Left colon (tissue), 2 donors: ENCODE measurements at places on chromosomes 16 and 17. TPM values are rescaled to one million over a fixed set of nuclear protein-coding genes. Genes with fewer than 3 reads are reported as not detected.
A peak's percentile ranks its signal among the peaks of the same experiment; 100 is the strongest.

SMIM36 gene
- total RNA-seq = not detected

PPY gene
- 2.0 TPM for total RNA-seq

DNA sequence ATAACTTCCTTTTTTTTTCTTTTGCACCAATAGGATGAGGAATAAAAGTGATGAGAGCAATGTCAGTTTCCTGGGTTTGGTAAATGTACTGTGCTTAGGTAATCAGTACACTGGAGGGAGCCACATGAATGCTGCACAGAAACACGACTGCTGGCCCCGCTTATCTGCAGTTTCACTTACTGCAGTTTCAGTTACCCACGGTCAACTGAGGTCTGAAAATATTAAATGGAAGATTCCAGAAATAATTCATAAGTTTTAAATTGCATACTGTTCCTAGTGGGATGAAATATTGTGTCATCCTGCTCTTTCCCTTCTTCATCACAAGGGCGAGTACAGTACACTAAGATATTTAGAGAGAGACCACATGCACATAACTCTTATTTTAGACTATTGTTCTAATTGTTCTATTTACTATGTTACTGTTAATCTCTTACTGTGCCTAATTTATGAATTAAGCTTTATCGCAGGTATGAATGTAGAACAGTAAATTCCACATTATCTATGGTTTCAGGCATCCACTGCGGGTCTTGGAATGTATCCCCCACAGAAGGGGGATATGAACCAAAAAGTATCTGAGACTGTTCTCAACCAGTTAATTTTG lies 6.4 kb upstream of the LGALS3BP start:
- peak; percentile 57 for DNase-seq

DNA sequence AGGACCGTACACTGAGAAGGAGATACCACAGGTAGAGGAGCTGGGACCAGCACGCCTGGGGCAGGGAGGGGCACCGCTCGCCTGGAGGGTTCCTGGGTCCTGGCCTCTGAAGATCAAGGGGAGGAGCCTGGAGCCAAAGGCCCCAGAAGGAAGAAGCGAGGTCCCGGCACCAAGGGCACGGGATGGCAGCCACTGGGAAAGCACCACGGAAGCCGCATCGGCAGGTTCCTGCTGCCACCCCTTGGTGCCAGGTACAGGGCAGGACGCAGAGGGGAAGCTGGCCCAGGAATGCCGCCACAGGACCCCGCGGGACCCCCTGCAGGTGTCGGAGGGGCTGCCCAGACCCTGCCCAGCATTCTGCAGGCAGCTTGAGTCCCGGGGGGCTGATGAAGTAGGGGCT lies 42.5 kb upstream of the CBFA2T3 start:
- DNase-seq = no peak

GRCh38 chr17:39617446-39618245 lies 9.1 kb upstream of the PPP1R1B start:
- DNase-seq = peak; percentile 85

DNA sequence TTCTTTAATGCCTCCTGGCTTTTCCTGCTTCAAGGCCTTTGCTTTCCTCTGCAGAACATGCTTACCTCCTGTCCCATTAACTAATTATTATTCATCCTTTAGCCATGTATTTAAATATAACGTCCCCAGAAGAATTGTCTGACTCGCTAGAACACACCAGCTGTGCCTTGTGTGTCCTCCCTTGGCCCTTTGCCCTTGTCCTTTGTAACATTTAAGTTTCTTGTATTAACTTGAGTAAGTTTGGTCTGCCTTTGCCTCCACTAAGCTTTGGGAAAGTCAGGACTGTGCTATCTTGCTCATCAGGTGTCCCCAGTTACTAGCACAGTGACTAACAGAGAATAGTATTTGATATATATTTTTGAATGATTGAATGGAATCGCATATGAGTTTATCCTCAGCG lies 29.6 kb upstream of the ABCA9 start:
- DNase-seq = no peak

GRCh38 chr17:76584427-76585032 lies 1.1 kb downstream of the ST6GALNAC2 start:
- no peak for DNase-seq

DNA sequence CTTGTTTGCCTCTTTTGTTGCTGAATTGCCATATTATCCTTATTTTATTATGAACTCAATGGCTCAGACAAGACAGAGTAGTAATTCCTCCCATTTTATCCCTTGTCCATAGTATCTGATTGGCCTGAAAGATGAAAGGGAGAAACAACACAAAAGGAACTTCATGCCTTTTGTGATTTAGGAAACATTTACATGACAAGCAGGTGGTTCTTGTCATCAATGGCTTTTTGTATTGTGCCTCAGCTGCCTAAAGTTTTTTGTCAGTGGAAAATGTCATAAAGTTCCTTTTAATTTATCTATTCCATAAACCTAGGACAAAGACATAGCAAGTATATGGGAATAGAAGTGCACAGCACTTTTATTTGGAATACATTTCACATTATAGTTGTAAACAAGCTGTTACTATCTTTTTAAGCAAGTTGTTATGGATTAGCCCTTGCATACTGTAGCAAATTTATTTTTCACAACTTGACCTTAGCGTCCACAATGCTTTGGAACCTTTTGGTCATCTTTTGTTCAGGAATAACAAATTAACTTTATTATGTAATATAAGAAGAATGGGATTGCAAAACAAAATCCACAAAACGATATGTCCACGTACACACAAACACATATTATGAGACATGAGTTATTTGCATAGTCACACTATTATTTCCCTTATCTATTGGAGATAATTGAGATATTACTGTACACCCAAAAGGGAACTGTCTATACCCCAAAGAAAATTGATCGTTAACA lies 12.4 kb upstream of the MPHOSPH6 start:
- no peak for DNase-seq

DNA sequence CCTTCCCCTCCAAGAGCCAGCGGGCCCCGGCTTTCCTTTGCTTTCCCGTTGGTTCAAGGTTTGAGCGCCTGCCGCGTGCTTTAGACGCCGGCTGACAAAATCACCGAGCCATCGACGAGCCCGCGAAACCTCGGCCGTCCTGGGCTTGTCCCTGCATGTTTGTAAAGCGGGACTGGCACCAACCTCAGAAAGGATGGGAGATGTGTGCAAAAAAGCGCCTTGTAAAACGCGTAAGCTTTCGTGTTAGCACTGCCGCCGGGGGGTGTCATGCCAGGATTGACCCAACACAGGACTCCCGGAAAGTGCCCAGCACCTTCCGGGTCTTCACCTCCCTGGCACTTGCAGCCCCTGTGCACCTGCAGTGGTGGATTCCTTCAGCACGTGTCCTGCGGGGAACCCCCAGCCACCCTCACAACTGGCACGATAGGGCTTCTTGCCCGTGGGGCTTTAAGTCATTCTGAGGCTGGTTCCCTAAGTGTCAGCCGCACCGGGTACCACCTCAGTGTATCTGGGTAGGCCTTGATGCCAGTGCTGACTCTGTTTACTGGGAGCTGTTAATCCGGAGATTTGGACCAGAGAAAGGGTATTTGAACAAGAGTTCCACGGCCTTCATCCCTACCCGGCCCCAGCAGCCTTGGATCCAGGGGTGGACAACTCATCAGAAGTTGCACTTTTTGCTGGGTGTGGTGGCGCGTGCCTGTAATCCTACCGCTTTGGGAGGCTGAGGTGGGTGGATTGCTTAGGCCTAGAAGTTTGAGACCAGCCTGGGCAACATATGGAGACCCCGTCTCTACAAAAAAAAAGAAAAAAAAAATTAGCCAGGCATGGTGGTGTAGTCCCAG lies 817 bp downstream of the NDUFAF8 start:
- DNase-seq = peak; percentile 39

DNA sequence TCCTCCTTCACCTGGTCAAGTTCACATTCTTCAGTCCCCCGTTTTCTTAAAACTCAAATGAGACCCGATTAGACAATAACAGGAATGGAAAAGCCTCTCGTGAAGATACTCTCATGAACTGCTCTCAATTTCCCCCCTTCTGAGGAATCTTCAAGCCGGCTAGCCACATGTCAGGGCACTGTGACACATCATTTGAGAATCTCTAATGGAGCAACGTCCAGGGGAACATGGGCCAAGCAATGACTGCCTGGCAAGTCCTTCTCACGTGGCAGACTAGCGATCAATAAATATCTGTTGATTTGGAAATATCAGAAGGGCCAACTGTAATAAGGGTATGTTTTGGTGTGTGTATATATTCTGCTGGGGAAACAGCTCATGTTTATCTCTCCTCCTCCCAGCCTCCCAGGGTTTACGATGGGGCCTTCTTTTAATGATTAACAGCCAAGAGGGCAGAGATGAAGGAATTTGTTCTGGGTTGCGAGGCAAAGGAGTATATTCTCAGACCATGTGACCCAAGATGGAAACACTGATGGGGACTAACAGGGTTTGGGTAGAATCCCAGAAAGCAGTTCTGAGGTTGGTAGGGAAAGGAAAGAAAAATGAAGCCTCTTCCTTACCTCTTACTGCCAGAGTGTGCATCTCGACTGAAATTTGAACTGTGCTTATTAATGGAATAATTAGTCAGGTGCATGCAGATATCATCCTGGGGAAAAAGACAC lies 21.4 kb downstream of the TTLL6 start:
- DNase-seq = no peak

DNA sequence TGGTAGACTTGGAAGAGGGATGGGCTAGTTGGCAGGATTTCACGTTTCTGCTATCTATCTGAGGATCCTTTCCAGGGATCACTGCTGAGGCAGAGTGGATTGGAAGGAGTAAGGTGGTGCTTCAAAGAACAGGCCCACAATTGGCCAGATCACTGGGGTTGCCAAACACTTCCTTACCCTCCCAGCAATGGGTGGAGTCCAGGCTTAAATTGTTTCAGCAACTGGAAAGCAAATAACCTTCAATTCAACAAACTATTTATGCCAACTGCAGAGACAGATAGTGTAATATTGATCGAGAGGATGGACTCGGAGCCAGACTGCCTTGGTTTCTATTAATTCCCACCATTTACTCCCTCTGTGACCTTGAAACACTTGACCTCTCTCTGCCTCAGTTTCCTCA lies 2.1 kb downstream of the ARRB2 start:
- DNase-seq = no peak

- no peak for DNase-seq
Observed at GRCh38 chr16:57367116-57367752, 5.1 kb upstream of the CX3CL1 start.

- no peak for DNase-seq
Observed at GRCh38 chr16:27301236-27301861, 12.4 kb upstream of the IL4R start.

- DNase-seq = no peak
Observed at GRCh38 chr17:10944819-10945218, 106.9 kb upstream of the PIRT start.

- DNase-seq = no peak
Observed at GRCh38 chr16:27424772-27425498, 23.0 kb downstream of the IL21R start.

DNA sequence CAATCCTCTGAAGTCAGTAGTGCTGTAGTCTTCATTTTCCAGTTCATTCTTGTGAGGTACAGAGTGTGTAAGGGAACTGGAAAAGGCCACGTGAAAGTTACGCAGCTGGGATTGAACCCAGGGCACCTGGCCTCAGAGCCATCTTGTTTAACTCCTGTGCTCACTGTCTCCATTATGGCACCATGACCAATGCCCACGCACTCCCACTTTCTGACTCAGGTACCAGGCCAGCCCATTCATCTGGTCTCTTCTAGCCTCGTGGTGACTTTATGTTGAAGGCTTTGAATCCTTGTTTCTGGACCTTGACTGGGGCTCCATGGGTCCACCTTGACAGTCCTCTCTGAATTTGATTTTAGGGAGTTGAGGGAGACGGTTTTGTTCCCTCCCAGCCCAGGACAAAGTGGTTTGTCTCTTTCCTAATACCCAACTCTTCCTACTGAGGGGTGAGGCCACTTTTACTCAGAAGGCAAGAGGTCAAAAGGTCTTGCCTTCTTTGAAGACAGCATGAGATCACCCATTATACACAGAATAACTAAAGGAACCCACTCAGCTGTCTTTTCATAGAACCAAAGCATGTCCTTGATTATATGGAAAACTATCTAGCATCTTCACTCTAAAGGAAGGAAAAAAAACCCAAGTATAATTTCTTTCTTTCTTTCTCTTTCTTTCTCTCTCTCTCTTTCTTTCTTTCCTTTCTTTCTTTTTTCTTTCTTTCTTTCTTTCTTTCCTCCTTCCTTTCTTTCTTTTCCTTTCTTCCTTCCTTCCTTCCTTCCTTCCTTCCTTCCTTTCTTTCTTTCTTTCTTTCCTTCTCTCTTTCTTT lies 50.0 kb downstream of the OTOA start:
- DNase-seq = no peak

DNA sequence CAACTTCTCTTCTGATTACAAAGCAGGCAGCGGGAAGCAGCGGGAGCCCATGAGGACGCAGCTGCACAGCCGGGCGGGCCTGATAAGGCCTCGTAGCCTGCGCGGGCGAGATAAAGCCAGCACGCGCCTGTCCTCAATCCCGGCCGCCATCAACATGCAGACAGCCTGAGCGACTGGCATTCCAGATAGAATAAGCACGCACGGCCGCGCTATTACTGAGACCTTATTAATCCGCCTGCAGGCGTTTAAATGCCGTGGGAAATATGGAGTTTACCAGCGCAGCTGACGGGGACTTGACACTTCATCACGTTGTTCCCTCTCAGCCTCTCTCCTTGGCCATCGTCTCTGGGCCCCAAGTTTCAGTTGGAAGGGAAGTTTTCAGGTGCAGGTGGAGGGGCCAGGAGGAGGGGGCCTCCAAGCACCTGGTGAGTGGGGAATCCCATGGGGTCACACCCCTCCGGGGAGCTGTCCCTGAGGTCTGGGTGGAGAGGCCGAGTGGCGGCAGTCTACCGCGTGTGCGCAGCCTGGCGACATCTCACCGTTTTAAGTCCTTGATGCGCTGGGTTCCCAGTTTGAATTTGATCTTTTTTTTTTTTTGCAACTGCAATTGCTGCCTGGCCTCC lies 27.3 kb upstream of the CBFA2T3 start:
- no peak for DNase-seq

GRCh38 chr17:5331506-5331905 lies 49.4 kb downstream of the RABEP1 start:
- DNase-seq = no peak

DNA sequence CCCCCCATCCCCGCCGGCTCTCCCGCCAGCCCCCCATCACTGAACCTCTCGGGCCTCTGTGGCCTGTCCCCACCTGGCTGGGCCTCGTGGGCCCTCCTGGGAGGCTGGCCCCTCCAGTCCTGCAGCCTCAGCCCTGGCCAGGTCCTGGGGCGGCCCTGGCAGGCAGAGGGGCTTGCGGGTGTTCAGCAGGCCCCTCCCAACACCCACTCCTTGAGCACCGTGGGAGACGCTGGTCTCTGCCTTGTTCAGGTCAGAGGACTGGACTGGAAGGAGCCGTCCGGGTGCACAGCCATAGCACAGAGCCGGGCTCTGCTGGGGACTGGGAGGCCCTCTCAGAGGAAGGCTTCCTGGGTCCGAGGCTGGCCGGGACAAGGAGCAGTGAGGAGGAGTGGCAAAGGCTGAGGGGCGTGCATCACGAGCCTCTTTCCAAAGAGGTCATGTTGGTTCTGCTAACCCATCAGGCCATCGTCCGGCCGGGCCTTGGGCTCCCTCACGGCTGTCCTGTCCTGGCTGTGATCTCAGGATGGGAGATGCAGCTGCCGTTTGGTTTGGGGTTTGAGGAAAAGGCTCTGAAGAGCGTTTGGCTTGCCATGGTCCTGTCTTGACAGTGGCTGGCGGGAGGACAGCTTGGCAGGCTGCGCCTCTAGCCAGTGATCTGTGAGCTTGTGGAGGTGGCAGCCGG lies 6.3 kb upstream of the PABPN1L start:
- no peak for DNase-seq

GRCh38 chr17:43690624-43691316 lies 29.0 kb upstream of the MEOX1 start:
- DNase-seq = no peak
